ENCODE measurements at places on chromosomes 4 and X. TPM values are rescaled to one million over a fixed set of nuclear protein-coding genes. Genes with fewer than 3 reads are reported as not detected.

- H3K4me3 ChIP-seq, result no peak overlapping the region
- no peaks in the 10 kb centered on the region for H3K4me1 ChIP-seq
- peak; percentile 58 for DNase-seq
- H3K27ac ChIP-seq, result no peak overlapping the region
- H3K27me3 ChIP-seq, result no peaks in the 10 kb centered on the region
- H3K36me3 ChIP-seq, result no peaks in the 10 kb centered on the region
Observed at GRCh38 chrX:51336584-51336983, 4.0 kb downstream of the NUDT10 start.

GRCh38 chr4:113566015-113566795, 195.3 kb downstream of the CAMK2D start:
- no peak overlapping the region for H3K27ac ChIP-seq
- H3K36me3 ChIP-seq, result no peaks in the 10 kb centered on the region
- DNase-seq, result no peak
- H3K27me3 ChIP-seq, result no peaks in the 10 kb centered on the region

DNA sequence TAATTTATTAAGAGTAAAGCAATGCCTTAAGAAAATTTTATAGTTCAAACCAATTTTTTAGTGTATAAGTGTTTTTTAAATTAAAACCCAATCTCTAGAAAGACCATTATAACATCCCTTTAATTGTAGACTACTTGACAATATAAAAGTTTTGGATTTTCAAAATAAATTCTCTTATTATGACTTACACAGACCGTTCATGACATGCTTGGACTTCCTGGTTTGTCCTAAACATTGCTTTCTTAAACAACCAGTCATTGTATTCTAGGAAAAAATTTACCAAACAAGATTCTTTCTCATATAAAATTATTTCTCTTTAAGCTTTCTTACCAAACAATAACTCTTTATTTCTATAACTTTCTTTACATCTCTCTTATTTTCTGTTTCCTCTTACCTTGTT, 49.0 kb upstream of the CXorf51A start:
- no peak for DNase-seq
- no peaks in the 10 kb centered on the region for H3K4me1 ChIP-seq
- no peaks in the 10 kb centered on the region for H3K27me3 ChIP-seq
- H3K27ac ChIP-seq, result no peak overlapping the region

DNA sequence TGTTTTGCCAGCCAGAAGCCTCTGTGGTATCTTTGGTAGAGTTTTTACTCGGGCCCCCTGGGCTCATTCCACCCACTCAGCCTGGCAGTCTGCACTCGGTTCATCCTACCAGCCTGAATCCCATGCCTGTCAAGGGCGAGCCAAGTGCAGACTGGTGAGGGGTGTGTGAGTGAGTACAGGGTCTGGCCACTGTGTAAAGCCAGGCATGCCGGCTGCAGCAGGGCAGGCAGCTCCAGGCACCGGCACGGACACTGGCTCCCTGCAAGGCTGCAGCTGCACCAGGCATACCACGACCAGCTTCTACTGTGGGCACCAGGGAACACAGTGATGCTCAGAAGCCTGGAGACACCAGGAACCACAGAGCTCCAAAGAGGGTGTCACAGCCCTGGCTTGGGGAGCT, 194.0 kb upstream of the GALNT7 start:
- H3K4me3 ChIP-seq, result no peak overlapping the region
- H3K27me3 ChIP-seq, result no peaks in the 10 kb centered on the region
- DNase-seq, result no peak
- H3K4me1 ChIP-seq, result no peaks in the 10 kb centered on the region
- H3K27ac ChIP-seq, result no peak overlapping the region
- H3K36me3 ChIP-seq, result no peaks in the 10 kb centered on the region

NAP1L5 gene
- 8.9 TPM for total RNA-seq
